ENCODE measurements at places on chromosomes 2 and 18.

DNA sequence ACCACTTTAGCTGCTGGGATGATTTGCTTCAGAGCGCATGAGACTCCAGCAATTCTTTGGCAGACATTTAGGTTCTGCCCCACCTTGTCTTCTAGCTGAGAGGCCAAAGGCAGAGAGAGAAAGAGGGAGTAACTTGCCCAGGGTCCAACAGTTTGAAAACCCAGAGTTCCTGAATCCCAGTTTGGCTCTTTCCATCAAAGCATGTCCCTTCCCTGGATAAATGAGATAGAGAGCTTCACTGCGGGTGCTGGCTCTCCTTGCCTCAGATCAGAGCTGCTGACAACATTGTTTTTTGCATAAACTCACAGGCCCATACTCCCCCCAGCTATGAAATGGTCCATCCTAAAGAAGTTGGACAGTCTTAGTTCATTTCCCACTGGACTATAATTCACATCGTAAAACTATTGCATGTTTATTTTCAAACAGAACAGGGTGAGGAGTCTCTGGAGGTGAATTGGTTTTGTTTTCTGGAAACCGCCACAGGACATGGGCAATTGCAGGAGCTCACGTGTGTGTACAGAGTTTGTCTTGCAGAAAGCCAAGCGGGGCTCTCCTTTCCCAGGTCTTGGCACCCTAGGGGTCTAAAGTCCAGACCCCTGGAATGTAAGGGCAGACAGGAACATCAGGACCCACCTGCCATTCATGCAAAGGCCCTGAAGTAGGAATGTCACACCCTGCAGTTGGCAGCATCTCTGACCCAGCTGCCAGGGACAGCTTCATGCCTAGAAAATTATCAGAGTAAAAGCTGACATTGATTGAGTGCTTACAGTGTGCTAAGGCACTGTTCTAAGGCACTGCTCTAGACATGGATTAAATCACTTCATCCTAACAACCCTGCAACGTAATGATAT is 25.0 kb upstream of the SLC14A2 start:
- DNase-seq: no peak

DNA sequence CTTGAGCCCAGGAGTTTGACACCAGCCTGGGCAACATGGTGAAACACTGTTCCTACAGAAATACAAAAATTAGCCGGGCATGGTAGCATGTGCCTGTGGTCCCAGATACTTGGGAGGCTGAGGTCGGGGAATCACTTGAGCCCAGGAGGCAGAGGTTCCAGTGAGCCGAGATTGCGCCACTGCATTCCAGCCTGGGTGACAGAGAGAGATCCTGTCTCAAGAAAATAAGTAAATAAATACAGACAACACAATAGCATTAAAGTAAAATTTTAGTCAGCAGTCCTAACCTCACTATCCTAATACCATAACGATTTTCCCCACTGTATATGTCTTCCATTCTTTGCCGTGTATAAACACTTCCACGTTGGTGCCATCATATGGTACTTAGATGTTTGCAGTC is 83.0 kb upstream of the MBOAT2 start:
- no peak for DNase-seq

GRCh38 chr2:236052926-236053821 is 115.0 kb downstream of the GBX2 start:
- DNase-seq: no peak

DNA sequence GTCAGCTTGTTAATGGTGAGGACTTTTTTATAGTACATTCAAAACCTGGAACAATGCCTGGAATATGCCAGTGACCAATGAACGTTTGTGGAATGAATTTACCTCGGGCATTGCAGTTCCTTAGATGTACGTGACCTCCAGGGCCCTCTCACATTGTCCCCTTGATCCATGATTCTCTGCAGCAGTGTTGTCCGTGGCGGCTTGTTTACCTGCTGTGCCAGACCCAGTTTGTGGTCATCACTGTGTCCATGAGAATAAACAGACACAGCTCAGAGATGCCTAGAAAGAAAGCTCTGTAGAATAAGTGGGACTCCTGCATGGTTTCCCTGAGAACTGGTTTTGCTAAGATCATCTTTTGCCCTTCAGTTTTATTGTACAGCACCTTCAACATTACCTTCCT is 1132.2 kb downstream of the DPP10 start:
- DNase-seq: no peak

DNA sequence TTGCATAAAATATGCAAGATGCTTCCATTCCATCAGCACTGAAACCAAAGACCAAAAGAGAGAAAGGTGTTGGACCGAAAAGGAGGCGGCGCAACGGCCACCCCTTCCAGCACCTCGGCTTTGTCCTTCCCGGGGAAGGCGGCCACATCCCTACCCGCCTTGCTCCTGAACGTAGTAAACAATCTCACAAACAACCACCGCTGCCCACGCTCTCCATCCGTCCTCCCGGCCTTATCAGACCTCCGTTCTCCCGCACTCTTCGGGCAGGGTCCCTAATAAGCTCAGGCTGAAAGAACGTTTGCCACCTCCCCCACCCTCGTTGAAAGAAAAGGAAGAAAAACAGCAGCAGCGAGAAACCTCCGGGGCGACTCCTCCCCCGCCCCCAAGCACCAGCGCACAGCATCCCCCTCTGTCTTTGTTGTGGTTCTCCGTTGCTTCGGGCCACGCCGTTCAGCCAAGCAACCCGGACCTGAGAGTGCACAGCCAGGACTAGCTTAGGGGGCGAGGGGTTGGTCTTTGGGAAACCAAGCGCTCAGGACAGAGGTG is 4.4 kb downstream of the EVX2 start:
- no peak for DNase-seq

GRCh38 chr2:221402072-221402471 is 170.0 kb downstream of the EPHA4 start:
- DNase-seq: no peak

DNA sequence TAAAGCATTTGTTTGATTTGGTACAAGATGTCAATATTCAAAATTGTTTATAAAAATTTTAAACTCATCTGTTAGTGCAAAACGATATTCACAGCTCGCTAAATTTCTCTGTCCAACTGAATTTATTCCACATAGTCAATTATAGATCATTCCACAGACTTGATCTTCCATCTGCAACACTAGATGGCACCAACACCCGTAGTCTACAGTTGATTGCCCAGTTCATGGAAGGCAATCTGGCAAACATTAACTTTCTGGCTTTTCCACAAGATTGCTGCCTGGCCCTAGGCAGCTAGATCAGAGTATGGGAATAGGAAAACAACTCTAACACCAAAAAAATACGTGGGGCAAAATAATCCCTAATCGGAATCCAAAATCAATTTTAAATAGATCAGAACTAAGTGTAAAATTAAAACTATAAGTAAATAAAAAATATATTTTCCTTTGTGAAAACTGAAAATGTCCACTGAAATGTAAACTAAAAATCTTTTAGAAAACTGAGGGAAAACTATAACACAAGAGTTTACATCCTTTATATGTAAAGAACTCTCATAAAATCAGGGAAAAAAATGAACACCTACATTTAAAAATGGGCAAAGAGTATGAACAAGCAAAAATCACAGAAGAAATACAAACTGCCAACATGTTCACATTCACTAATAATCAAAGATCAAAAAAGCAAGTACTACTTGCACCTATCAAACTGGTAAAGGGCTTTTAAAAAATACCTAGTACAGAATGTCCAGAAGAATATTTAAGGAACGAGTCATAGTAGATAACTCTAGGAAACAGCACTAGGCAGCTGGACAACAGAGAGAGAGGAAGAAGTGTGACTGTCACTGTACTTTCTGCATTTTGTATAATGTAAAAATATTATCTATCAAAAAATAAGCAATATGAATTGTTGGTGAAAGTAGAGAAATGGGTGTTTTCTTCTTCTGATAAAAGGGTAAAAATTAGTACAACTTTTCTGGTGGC is 35.0 kb downstream of the RTN4 start:
- DNase-seq: no peak

DNA sequence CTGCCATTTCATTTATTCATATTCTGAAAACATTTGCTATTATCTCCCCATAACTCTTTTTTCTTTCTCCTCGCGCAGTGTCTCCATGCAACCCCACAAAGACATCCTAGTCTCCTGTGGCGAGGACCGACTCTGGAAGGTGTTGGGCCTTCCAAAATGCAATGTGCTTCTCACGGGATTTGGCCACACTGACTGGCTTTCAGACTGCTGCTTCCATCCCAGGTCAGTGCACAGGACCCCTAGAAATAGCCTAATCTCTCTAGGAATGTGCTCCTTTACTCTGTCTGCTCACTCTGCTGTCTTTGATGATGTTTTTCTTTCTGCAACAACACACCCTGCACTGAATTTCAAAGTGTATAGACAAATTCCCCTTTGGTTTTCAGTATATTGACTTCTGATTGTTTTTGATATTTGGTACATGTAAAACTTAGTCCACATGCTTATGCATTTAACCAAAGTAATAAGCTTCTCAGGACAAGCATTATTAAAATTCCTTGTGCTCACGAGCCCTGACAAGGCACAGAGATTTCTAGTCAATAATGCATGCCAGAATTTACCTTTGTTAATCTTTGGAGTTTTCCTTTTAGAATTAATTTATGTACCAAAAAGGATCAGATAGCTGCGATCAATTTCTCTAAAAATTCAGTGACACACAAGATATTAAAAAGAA is 548.3 kb upstream of the VWC2L start:
- no peak for DNase-seq

- DNase-seq: no peak
Observed at GRCh38 chr2:36433311-36434217, 78.0 kb downstream of the CRIM1 start.

DNA sequence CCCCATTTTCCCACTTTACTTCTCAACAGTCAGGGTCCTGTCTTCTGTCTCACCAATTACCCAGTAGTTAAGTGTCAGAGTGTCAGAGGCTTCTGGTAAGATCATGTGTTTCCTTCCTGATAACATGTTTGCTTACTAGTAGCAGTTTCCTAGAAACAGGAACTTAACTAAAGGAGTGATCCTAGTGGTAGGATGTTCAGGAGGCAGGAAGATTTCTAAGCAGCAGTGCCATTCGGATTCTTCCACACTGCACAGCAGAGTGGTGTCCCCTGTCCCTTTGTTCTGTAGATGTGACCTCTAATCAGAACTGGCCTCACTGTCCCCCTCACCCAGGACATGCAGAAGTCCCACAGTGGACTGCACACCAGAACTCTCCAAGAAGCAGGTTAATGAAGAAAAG is 221.8 kb upstream of the OSR1 start:
- no peak for DNase-seq

GRCh38 chr2:234951664-234952269 is at the start of gene SH3BP4:
SH3BP4 (plus strand) TSS chr2:234952017; CDS start chr2:235035003, 82,986 bp downstream.
- peak; percentile 5 for DNase-seq

DNA sequence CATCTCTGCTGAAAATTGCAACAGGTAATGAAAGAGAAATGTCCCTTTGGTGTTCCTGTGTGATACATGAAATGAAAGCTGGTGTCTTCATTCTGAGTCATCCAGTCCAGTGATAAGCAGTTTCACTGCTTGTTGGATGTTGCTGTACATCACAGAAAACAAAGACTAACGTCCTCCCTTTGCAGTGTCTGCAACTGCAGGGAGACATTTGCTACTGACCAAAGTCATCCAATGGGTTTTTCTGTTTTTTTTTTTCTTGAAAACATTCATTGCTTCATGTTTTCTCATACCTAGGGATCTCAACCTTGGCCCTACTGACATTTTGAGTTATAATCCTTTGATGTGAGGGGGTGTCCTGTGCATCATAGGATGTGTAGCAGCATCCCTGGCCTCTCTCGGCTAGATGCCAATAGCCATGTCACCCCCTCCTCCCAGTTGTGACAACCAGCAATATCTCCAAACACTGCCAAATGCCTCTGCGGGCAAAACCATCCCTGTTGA is 63.6 kb upstream of the FZD5 start:
- no peak for DNase-seq

DNA sequence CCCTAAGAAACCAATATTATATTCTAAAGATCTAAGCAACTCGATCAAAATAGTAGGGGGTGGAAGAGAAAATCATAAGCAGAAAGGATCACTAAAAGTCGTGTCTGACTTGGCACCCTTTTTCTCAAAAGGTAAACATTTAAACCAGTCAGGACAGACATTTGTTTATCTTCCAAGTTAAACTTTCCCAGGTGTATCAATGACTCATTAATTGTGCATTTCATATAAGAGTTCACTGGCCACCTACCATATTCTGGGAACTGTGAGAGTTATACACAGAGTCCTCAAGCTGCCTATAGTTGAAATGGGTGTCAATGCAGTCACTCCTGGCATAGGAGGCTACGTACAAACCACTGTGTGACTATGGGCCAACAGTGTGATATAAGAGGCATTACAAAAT is 4.8 kb upstream of the ACVR1 start:
- no peak for DNase-seq

DNA sequence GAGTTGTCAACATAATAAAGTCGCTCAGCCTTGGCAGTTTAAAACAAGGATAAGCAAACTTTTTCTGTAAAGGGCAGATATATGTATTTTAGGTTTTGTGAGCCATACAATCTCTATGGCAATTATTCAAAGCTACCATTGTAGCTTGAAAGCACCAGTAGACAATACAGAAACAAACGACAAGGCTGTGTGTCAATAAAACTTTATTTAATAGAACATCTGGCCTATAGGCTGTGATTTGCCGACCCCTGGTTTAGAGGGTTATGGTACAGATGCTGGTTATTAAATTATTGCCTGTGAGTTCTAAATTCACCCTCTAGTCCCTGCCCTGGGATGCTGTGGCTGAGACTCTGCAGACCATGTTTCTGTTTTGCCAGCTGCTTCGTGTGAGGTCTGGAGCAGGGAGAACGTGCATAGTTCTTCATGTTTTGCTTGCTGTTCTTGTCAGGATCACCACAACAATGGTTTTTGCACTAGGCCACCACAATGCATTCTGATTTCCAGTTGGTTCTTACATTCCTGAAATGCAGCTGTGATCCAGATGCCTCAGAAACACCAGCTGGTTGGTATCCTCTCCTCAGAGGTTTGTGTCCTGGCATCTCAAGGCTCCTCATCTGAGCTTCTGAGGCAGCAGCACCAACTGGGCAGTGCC is 46.6 kb downstream of the ICOS start:
- no peak for DNase-seq

GRCh38 chr18:76397631-76398030 is 97.4 kb downstream of the ZNF516 start:
- no peak for DNase-seq

DNA sequence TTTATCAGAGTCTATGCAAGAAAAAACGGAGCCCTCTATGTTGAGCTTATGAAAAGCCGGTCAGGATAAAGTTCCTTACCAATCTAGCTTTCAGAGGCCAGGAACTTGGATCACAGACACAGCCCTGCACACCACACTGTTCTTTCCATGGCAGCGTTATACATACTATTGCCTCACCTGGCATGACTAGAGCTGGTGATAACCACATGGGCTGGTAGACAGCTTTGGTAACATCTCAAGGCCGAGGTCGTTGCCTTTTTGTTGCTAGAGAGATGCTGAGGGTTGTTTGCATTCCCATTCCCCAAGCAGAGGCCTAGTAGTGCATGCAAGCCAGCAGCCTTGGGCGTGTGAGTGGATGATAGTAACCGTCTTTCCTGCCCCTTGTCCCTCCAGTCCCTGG is 78.0 kb downstream of the ITGB1BP1 start:
- DNase-seq: no peak

- no peak for DNase-seq
Observed at GRCh38 chr2:128525653-128526052, 207.0 kb upstream of the HS6ST1 start.

- DNase-seq: no peak
Observed at GRCh38 chr18:74225193-74225840, 66.4 kb downstream of the CYB5A start.

Measured in stimulated activated CD8-positive, alpha-beta memory T cell treated with anti-CD3 and anti-CD28 coated beads, Interleukin-12 subunit alpha, Interleukin-12 subunit beta, amount 100 ng/mL, for 1 hour (primary cell).